Stimulated activated CD4-positive, alpha-beta T cell treated with anti-CD3 and anti-CD28 coated beads, Interleukin-1b, Interleukin-23, amount 100 ng/mL, for 1 hour (primary cell): ENCODE measurements at places on chromosomes 12 and 14.

GRCh38 chr12:457676-458075, 2.1 kb upstream of the B4GALNT3 start:
- DNase-seq = no peak

GRCh38 chr14:104882325-104882973, 17.4 kb downstream of the CEP170B start:
- no peak for DNase-seq

DNA sequence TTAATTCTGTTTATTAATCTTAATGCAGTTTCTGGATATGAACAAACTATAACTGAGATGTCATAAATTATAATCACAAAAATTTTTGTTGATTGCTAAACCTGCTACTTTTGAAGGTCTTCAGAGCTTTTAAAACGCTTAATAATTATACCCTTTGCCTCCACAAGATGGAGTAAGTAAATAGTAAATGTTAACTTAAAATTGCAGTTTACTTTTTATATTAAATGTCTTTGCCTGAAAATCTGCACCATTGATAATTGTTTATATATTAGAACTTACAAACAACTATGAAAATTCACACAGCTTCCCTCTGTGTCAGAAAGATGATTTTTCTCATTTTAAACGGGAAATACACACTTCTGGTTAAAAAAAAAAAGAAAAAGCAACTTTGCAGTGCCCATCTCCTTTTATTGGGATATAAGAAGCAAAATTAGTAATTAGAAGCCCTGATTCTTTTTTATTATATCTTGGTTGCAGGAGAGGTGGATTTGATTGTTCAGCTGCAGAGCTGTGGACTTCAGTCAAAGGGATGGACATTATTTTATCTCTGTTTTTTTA, 35.6 kb downstream of the SCFD1 start:
- no peak for DNase-seq

DNA sequence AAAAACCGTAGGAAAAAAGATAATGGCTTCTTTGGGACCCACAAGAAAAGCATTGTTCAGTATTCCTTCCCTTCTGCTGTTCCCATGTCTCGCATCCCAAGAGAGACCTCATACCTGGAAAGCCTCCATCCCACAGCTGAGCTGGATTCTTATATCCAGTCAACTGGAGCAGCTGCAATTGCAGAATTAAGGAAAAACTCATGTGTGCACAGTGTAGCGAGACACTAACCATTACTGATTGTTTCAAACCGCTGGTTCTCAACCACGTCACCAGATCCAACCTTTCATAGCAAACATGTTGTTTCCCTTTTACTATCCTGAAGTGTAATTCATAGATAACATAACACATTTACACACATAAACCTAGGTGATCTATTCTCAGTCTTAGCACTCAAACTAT, 5.5 kb upstream of the RNASE10 start:
- DNase-seq = no peak

GRCh38 chr12:65156366-65156841, 13.0 kb upstream of the LEMD3 start:
- DNase-seq = no peak

- no peak for DNase-seq
Measured at GRCh38 chr14:23169622-23170021, 13.8 kb downstream of the SLC7A8 start.

GRCh38 chr12:78120866-78121560, 290.3 kb downstream of the NAV3 start:
- no peak for DNase-seq

DNA sequence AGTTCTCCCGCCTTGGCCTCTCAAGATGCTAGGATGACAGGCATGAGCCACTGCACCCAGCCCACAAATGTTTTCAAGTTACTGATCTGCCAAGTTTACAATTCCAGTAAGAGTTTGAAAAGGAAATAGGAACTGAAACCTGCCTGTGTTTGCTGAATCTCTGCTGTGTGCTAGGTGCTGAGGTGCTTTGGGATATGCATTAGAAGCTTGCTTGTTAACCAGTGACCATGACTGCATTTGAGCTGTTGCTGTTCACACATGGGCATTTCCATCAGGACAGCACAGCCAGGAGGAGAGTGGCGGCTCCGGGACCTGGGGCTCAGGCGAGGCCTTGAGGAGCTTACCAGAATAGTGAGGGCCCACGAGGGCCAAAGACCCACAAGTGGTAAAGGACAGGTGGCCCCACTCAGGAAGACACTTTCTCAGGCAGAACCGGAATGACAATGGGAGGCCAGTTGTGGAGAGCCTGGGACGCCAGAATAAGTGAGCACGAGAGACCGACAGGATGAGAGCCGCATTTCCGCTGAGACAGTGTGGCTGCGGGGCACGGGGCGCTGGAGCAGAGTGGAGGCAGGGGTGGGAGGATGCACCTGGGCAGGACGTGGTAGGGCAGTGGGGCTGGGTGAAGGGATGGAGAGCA, 54.5 kb upstream of the MMP17 start:
- no peak for DNase-seq

GRCh38 chr12:52248541-52249461, 15.8 kb downstream of the KRT7 start:
- DNase-seq = no peak

- no peak for DNase-seq
Measured at GRCh38 chr14:53462931-53463778, 310.0 kb upstream of the DDHD1 start.

DNA sequence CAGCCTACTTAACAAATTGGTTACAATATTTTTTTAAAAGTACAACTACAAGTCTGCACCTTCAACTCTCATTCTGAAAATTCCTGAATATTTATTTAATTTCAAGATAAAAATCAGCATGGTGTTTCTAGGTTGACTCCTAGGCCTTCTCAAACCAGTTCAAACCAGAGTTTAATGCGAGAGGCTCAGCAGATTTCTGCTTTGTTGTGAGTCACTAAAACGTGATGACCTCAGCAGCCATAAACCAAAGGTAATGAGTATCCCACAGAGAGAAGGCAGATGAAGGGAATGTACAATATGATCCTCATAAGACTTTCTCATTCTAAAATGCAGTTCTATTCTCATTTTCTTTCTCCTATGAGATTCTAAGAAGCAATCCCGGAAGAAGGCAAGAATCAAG, 1.5 kb downstream of the PRDM4 start:
- no peak for DNase-seq

GRCh38 chr14:65351493-65352194, 60.9 kb upstream of the FUT8 start:
- DNase-seq = no peak

DNA sequence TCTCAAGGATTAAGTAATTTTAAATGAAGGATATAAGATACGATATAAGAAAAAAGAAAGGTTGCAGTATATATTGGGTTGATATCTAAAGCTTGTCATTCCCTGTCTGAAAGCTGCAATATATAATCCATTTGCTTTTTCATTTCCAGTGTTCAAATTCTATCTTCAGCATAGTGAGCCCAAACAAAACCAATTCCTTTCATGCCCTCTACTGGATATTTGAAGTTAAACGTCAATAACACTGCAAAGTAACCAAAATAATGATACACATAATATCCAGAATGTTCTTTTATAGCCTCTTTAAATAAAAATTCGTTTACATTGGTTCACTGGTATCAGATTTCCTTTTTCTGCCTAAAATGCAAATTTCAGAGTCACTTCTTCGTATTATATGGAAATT, 64.5 kb upstream of the DAAM1 start:
- no peak for DNase-seq

- DNase-seq = no peak
Measured at GRCh38 chr12:5442251-5443006, 10.5 kb downstream of the NTF3 start.

- DNase-seq = no peak
Measured at GRCh38 chr14:69039288-69039628, 60.2 kb upstream of the ACTN1 start.

DNA sequence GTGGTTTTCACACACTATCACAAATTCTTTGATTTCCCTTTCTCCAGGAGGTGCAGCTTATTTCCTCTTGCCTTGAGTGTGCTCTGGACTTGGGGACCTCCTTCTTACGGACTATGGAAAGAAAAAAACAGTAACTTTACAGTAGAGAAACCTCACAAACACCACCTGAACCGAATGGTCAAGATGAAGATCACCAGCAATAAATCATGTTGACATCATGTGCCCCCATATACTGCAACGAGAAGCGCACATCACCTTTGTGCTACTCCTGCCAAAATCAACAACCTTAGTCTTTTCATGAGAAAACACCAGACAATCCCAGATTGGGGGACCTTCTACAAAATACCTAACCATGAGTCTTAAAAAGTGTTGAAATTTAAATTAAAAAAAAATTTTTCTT, 13.3 kb upstream of the NYNRIN start:
- DNase-seq = no peak

GRCh38 chr12:46486588-46486987, 114.0 kb upstream of the SLC38A2 start:
- no peak for DNase-seq

DNA sequence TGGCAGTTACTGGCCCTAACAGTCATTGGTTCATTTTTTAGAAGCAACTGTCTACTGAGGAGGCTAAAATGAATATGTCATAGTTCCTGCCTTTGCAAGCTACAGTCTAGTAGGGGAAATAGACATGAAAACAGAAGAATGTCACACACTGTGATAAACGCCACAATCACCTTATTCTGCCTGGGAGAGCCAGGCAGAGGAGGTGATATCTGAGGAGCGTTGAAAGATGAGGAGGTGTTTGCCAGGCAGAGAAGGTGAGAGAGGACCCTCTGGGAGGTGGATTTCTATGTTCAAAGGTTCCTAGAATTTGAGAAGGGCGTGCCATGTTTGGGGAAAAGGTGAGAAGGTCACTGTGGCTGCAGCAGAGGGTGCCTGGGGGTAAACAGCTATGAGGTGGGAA, 185.7 kb downstream of the PAX9 start:
- DNase-seq = no peak

GRCh38 chr12:2111826-2112225, 59.0 kb downstream of the CACNA1C start:
- no peak for DNase-seq

DNA sequence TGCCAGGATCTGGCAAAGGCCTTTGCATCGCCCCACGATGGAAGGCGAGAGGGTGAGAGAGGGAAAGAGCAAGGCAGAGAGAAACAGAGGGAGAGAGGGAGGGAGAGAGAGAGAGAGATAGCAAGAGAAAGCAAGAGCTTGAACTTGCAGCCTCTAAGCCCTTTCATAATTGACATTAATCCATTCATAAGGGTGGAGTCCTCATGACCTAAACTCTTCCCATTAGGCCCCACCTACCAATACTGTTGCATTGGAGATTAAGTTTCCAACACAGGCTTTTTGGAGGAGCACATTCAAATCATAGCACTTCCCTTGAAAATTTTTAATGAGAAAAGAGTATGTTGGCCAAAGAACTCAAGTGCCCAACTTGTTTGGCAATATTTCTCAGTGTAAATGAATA, 48.6 kb upstream of the ZDHHC17 start:
- DNase-seq = no peak

GRCh38 chr12:108530161-108530560, 15.1 kb downstream of the FICD start:
- DNase-seq = no peak

DNA sequence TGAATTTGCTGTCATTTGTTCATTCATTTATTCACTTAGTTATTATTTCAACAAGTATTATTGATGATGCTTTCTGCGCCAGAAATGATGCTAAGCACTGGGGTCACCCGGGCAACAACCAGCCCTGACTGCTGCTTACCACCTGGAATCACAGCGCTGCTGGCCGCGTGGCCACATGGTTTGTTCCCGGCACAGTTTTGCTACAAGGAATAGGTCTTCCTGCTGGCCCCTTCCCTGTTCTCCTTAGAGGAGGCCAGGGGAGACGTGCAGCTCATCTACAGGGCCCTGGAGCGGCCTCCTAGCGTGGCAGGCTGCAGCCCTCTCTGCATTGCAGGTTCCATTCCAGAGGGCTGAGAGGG, 7.0 kb downstream of the JDP2 start:
- no peak for DNase-seq

DNA sequence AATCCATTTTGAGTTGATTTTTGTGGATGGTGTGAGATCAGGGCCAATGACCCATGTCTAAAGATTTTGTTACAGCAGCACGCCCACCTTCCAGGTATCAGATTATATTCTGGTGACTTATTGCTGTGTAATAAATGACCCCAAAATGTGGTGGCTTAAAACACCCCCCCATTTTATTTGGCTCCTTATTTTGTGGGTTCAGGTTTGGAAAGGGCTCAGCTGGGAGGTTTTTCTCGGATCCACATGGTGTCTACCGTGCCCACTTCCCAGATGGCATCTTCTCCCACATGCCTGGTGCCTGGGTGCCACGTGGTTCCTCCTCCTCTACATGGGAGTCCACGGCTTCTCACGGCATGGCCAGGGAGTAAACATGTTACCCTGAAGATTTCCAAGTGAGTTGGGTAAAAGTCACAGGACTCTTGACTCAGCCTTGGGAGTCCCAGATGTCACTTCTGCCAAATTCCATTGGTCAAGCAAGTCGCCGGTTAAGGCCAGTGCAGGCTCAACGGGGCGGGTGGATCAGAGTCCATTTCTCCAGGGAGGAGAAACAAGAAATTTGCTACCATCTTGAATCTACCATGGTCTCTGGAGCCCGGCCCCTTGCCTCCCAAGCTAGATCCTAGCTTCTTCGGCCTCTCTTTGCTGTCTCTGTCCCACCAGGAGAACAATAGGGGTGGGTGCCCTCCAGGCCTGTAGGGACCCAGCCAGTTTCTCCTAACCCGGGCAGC, 214.3 kb downstream of the KIF26A start:
- DNase-seq = no peak

DNA sequence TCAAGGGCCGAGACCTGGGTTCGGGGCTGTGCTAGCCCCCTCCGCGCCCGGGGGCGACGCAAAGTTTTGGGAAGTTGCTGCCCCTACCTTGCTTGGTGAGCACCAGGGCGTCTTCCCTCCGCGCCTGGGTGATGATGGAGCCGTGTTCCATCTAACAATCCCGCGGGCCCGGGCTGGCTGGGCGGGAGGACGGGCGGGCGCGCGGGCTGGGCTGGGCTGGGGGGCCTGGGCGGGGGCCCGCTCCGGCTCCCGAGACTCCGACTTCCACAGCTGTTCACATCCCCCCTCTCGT, 298 bp downstream of the CTDSP2 start:
- DNase-seq = no peak

DNA sequence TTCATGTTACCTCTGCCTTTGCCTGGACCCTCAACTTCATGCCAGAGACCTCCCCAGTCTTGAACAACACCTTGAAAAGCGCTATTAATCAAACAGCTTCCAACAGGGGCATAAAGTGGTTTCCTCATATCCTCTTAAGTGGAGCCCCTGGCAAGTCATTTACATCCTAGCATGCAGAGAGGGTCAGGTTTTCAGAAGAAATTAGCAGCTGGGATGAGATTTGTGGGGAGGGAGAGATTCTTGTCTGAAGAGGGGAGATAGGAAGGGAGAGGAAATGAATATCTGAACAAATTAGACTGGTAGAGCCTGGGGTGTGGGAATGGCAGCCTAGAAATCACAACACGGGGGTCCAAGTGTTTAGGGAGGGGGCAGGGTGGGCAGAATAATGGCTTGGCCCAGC, 45.6 kb downstream of the CALM1 start:
- no peak for DNase-seq

GRCh38 chr12:3700861-3701260, 52.0 kb downstream of the CRACR2A start:
- no peak for DNase-seq

DNA sequence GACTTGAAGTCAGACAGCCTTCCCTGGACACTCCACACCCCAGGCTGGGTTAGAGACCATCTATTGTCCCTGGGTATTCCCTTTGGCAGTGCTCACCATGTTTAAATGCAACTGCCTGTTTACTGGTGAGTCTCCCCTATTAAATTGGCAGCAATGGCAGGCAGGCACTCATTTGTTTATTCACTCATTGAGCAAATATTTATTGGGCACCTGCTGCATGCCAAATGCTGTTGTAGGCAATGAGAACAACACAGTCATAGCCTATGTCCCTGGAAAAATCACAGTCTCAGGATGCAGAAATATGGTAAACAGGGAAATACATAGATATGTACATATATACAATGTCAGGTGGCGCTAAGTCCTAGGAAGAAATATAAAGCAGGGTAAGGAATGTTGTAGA, 212.8 kb downstream of the SUDS3 start:
- no peak for DNase-seq
